Lung (tissue), 17 donors: ENCODE measurements at places on chromosomes 6 and 20. TPM values are rescaled to one million over a fixed set of nuclear protein-coding genes. Genes with fewer than 3 reads are reported as not detected.

GRCh38 chr20:35673884-35674283 lies 9.2 kb upstream of the CPNE1 start:
- DNase-seq = no peak

Gene ENPP4
- polyA plus RNA-seq = 16.6 TPM

- no peak for DNase-seq
Observed at GRCh38 chr6:70725817-70726415, 58.2 kb downstream of the SMAP1 start.

GRCh38 chr6:169935348-169935718 lies 183.9 kb downstream of the ERMARD start:
- DNase-seq = no peak

Gene RAET1G
- polyA plus RNA-seq = 1.8 TPM

- DNase-seq = no peak
Observed at GRCh38 chr20:47676912-47677634, 108.2 kb downstream of the SULF2 start.
